CD4-positive, alpha-beta T cell treated with Interleukin-4 for 4 hours (primary cell): ENCODE measurements at places on chromosomes 2 and 18.

- DNase-seq = no peak
Measured at GRCh38 chr2:177188482-177189469, 23.8 kb upstream of the HNRNPA3 start.

- DNase-seq = no peak
Measured at GRCh38 chr18:36757081-36757480, 71.7 kb downstream of the TPGS2 start.

DNA sequence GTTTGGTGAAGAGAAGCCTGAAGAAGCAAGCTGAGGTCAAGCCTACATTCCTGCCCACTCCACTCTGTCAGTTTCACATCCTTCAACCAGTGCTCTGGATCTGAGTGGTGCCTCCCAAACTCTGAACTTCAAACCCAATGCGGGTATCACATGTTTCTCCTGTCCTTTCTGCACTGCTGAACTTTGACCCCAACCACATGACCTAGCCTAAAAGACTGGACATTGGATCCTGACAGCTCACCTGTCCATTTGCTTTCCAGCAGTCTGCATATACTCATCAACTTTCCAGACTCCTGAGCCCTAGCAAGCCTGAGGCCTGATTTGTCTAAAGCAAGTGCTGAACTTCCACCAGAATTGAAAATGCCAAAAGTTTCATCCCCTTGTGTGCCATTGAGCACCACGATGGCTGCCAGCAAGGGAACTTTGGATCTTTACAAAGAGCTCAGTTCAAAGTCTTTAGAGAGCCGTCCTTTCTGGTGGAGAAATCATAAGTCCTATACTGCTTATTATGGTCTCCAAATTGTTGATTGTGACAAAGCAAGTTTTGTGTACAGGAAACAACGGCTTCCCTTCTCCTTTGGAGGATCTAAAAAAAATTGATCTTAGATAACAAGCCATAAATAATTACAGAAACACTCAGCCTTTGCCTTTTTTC lies 37.6 kb upstream of the ITGA6 start:
- no peak for DNase-seq

DNA sequence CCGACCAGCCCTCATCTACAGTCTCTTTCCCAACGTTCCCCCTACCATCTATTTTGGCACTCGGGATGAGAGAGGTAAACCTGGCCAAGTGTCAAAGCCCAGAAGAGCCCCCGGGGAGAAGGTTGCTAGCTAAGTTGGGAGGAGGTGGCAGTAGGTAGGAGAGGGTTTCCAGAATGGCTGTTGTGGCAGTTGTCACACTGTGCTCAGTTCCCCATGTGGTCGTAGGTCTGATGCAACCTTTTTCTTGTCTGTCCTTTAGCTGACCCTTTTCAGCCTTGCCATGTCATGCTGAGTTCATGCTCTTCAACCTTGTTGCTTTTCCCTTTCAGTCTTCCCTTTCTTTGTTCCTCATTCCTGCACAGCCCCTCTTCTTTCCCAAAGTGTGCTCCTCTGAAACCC lies 34.5 kb downstream of the TTLL4 start:
- peak; percentile 5 for DNase-seq

- DNase-seq = no peak
Measured at GRCh38 chr2:26582890-26583289, 58.3 kb downstream of the CIB4 start.

- DNase-seq = no peak
Measured at GRCh38 chr18:5439986-5440696, 103.7 kb downstream of the EPB41L3 start.

DNA sequence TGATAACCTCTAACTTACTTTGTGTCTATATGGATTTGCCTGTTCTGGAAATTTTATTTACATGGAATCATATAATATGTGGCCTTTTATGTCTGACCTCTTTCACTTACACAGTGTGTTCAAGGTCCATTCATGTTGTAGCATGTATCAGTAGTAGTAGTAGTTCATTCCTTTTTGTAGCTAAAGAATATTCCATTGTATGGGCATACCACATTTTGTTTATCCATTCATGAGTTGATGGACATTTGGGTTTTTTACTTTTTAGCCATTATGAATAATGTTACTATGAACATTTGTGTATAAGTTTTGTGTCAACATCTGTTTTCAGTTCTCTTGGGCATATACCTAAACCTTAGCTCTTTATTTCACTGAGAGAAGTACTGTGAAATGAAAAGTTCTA lies 11.5 kb downstream of the BBS5 start:
- DNase-seq = no peak

GRCh38 chr2:102237176-102237575 lies 50.4 kb downstream of the IL1RL2 start:
- DNase-seq = no peak

- DNase-seq = peak; percentile 27
Measured at GRCh38 chr2:170929686-170930050, 615 bp downstream of the GORASP2 start.

DNA sequence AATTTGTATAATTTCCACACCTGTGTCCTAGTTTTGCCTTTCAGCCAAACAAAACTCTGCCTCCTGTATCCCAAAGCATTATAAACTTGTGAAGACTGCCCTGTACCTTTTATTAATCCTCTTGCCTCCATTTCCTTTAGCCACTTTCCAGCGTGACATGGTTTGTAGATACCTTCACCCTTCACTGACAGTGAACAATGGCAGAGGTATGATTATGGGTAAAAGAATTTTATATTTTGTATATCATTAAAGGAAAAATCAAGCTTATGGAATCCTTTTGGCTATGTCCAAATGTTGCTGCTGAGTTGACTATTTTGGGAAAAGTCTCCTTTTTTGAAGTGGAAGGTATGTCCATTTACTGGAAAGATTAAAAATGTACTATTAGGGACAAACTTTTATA lies 251.7 kb downstream of the HNMT start:
- DNase-seq = no peak

GRCh38 chr2:181904022-181904632 lies 12.6 kb downstream of the ITPRID2 start:
- peak; percentile 46 for DNase-seq

GRCh38 chr2:52341732-52342131 lies 1309.8 kb upstream of the NRXN1 start:
- DNase-seq = no peak

DNA sequence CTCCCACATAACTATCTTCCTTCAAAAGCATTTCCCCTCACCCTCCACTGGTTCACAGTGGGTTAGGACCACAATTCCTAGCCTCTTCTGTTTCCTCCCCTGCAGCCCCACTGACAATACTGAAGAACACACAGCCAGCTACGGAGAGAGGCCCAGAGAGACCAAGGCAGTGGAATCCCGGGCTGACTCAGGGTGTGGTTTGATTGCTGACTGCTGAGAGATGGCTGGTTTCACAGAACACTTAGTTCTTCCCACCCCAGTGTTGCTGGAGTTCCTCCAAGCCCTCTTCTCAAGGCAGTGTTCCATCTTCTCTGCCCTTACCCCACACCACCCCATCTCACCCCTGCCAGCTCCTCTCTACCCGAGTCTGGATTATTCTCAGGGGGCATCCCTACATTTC lies 43.3 kb upstream of the ZFP36L2 start:
- DNase-seq = no peak

- no peak for DNase-seq
Measured at GRCh38 chr2:223971-224760, 39.7 kb downstream of the SH3YL1 start.

GRCh38 chr2:175999283-175999819 lies 2.7 kb downstream of the LNPK start:
- DNase-seq = no peak

DNA sequence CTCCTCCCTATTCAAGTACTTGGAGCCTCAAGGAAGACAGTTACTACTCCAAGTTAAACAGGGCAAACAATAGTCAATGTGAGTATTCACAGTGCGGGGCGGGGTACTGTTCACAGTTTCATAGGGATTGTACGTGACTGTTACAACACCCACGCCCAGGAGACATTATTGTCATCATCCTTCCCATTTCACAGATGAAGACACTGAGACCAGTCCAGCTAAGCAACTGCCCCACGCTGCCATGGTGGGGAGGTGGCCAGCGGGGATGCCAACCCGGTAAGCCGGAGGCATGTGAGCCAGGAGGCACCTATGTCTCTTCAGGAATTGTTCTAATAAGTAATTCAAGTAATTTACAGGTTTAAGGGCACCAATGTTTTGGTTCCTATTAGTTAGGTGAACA lies 982 bp downstream of the HJURP start:
- DNase-seq = no peak

DNA sequence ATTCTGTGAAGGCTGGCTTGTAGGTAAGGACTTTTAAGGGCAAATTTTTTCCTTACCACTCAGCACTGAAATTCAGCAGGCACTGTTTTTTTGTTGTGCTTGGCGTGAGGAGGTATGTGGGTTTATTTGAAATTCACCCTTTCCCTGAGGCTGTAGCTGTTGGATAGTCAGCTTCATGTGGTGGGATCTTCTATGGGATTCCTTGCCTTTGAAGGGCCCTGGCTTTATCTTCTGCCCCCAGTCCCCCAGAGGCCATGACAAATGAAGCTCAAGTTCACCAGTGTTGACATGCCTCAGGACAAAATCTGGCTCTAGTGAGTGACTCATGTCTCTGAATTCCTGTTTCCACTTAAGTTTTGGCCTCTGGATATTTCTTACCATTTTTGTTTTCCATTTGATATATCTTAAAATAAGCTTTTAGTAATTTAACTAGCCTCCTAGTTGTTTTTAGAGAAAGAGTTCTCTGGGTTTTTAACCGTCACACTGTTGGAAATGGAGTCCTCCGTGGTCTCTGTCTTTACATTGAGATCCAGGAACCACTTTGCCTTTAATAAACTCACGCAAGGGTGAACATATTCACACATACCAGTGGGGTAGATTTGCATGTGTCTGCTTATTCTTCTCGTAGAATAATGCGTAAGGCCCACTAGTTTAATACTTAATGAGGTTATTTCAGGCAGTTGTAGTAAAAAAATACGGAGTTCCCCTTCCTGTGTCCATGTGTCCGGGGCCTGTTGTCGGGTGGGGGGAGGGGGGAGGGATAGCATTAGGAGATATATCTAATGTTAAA lies 211.1 kb upstream of the FAM98A start:
- DNase-seq = no peak

GRCh38 chr2:120951693-120952092 lies 216.0 kb downstream of the GLI2 start:
- DNase-seq = no peak

DNA sequence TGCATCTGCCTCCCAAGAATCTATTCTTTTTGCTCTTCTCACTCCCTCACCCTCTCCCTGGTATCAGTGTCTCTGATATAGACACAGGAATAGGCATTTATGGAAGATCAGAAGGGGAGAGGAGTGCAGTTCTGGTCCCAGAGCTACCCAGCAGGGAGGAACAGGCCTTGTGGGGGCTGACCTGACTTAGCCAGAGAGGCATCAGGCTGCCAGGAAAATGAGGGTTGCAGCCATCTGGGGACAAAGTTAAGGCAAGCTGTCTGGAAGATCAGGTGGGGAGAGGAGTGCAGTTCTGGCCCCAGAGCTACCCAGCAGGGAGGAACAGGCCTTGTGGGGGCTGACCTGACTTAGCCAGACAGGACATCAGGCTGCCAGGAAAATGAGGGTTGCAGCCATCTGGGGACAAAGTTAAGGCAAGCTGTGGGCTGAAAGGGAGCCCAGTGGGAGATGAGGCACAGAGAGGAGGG lies 69.9 kb upstream of the HK2 start:
- DNase-seq = no peak

DNA sequence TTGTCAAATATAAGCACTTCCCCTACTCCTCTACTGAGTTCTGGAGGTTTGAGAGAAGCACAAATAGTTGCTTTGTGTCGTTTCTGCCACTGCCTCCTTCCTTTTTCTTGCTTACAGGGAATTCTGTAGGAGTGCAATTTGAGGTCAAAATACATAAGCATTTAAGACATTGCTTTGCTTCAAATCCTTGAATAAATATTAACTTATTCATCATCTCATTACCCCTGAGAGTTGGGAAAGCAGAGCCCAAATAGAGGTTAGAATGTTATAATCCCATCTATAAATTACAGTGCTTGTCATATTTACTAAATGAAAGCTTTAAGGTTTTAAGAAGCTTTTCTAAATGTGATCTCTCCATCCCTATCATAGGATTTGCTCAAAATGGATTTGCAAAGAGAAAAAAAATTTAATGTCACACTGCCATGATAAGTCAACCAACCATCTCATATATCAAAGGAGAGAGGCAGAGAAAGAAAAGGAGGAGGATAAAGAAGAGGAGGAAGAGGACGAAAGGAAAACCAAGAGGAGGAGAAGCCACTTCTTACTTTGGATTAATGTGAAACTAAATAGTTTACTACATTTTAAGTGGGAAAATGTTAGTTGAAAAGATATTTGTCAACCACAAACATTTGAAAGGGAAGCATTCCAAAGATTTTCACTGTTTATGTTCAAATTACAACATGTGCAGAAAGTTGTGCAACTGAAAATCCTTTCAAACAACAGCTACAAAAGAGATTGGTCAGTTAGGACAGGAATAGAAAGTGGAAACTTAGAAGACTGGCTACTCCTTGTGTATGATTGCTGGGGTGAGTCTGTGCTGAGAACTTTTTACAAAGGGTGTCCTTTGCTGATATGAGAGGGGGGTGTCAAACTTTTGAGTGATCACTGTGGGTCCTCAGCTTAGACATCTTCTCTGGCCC lies 277.3 kb upstream of the FN1 start:
- no peak for DNase-seq

- no peak for DNase-seq
Measured at GRCh38 chr2:63789338-63790020, 52.2 kb upstream of the UGP2 start.

DNA sequence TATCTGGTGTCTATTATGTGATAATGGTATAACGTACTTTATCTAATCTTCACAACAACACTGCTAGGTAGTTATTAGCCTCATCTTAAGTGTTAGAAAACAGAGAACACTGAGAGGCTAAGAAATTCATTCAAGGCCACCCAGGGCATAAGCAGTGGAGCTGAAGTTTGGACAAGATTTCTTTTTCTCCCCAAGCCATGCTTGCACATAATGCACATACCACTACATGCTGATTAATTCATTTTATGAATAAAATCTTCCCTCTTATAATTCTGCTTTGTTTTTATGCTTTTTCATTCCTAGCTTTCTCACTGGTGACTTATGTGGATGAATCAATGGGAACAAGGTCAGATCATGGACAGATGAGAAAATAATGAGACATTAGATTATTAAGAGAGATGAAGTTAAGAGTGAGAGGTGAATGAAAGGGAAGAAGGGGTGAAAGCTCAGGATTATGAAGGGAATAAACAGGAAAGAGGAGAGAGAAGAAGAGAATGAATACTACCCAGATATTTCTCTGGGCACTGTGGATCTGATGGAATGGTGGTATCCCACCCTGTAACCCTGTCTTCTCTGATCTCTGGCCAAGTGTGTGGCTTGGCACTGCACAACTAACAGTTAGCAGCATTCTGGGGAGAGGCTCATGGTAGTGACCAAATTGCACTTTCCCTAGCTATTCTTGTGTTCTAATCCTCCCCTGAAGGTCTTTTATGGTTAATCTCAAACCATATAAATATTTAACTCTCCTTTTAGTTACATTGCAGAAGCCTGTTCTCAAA lies 17.7 kb upstream of the GALNT3 start:
- no peak for DNase-seq

DNA sequence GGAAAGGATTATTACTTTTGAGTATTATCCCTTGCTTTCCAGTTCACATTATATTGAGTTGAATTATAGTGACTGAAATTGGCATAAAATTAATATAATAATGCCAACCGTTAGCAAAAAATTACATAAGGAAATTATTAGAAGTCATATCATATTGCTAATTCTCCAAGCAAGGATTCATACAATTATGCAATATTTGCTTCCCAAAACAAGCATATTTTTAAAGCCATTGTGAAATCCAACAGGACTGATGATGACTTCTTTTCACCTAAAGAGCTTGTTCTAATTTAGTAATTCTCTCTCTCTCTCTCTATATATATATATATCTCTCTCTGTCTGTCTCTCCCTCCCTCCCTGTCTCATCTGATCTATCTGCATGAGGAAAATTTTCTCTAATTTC lies 283.5 kb downstream of the DSEL start:
- no peak for DNase-seq
